Stimulated activated CD4-positive, alpha-beta T cell treated with anti-CD3 and anti-CD28 coated beads, Interleukin-15, amount 100 ng/mL, for 24 hours (primary cell): ENCODE measurements at places on chromosomes 4 and X.
A peak's percentile ranks its signal among the peaks of the same experiment; 100 is the strongest.

GRCh38 chr4:33052241-33052640 lies 2332.1 kb downstream of the PCDH7 start:
- no peak for DNase-seq

DNA sequence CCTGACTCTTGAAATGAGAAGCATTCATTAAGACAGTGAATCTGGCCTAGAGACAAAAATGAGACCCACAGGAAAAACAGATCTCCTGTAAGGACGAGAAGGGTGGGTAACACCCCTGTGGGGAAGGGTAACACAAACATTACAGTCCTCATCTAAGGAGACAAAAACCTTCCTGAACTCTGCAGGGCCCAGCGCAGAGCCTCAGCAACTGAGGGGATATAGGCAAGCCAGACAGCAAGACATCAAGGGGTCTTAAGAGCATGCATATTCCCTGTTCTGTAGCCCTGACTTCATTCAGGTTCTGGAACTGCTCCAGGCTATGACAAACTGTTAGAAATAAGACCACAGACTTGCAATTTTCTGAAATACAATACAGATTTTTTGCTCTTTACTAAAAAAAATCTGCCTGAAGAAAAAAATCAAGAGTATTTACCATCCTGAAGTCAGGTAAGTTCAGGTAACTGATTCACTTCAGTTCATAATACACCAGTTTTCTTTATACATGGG lies 15.5 kb downstream of the COX18 start:
- DNase-seq: no peak

DNA sequence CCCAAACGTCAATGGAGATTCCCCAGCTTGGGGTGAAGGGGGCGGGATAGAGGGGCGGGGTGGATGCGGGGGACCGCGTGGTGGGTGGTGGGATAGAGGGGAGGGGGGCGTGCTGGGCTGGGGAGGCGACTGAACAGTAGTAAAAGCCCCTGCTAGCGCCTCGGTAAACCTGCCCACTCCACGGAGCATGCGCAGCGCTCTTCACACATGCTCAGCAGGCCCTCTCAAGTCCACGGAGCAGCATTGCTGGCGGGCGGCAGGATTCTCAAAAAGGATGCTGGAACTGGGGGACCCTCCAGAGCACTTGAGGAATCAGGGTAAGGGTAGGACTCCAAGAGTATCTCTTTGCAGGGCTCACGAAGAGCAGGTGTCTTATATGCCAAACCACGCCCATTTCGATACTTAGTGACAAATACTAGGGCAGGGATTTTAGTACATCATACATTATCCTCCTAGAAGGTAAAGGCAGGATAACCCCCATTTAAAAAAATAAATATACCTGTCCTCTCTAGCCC lies 378 bp upstream of the RPS6KA6 start:
- DNase-seq: peak; percentile 3

GRCh38 chr4:7910263-7910896 lies 29.3 kb downstream of the AFAP1 start:
- DNase-seq: no peak

- DNase-seq: peak; percentile 23
These were observed 48.3 kb downstream of the STBD1 start for GRCh38 chr4:76354517-76355473.

- DNase-seq: no peak
These were observed 33.6 kb upstream of the JAKMIP1 start for GRCh38 chr4:6233929-6234328.

DNA sequence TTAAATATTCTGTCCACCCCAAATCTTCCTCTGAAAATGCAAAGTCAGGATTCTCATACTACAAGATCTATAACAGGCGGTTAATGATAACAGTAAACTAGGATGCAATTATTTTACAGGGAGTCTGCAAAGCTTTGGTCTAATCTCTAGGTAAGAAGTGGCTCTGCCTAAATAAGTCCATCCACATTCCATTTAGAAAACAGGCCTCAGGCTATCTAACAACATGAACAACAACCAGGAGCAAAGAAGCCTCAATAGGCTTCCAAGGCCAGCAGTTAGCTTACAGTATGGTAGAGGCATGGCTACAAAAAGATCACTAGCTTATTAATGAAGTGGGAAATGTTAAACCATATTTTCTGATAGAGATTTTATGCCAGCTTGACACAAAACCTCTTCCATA lies 6.4 kb downstream of the MAB21L2 start:
- DNase-seq: no peak

DNA sequence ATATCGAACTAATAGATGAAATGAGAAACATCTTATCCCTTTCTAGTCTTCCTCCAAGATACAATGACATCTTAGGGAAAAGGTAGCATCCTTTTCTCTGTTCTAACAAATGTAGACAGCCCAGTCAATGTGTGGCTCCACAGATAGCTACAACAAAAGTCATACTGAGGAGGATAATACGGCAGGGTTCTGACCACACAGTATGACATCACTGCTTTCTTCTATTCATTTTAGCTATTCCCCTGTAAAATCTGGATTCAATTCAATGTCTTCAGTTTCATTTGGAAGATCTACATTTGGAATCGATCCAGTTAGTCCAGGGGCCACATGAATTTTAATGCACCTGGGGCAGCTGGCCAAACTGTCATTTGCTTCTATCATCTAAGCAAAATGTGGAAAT lies 51.4 kb downstream of the ENOX2 start:
- DNase-seq: no peak

DNA sequence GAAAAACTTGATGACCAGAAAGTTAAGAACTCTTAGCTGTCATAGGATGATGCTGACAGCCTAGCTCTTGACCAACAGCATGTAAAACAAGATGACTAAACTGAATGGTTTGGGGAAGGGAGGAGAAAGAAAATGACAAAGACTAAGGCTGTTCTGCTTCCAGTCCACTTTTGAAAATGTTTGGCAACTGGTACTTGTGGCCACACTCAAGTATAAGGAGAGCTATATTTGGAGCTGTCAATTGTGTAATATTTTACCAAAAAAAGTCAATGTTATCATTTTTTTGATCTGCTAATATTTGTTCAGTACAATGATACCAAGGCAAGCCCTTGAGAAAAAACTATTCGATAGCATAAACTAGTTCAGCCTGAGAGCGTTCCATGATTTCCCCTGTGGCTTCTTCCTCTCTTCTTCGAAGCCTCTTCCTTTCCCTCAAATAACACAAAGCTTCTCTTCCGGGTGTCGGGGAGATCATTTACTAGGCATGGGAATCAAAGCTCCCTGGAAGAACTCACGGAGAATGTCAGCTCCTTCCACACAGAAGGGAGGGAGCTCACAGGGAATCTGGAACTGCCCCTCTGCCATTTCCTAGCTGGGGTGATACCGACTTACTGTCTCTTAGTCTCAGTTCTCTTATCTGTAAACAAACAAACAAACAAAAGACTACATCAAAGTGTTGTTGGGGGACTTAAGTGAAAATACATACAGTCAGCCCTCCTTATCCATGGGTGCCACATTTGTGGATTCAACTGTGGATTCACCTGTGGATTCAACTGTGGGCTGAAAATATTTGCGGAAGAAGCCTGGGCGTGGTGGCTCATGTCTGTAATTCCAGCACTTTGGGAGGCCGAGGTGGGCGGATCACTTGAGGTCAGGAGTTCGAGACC lies 82.6 kb downstream of the SCD5 start:
- no peak for DNase-seq

- no peak for DNase-seq
These were observed 154.9 kb downstream of the PARM1 start for GRCh38 chr4:75087865-75088264.
